ENCODE measurements at places on chromosomes 16 and 17. TPM values are rescaled to one million over a fixed set of nuclear protein-coding genes. Genes with fewer than 3 reads are reported as not detected.

The HSD17B2 gene
- total RNA-seq: 28.0 TPM

DNA sequence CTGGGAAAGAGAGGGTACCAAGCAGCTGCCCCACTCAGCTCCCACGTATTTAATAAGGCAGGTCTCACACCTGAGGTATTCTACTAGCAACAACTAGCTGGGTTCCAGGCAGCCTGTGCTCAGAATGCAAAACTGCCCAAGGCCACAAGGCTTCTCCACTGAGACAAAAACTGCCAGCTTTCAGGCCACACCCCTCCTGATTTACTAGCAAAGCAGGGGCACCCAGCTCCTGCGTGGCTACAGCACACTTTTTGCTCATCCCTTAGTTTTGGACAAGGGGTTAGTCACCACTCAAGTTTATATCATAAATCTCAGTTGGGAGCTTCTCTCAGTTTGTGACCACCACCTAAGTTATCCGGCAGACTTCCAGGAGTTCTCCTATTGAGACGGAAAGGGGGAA is 494.6 kb downstream of the CDH11 start:
- peak; percentile 42 for DNase-seq

GRCh38 chr17:20273741-20274500 is 193.4 kb downstream of the LGALS9B start:
- DNase-seq: no peak

DNA sequence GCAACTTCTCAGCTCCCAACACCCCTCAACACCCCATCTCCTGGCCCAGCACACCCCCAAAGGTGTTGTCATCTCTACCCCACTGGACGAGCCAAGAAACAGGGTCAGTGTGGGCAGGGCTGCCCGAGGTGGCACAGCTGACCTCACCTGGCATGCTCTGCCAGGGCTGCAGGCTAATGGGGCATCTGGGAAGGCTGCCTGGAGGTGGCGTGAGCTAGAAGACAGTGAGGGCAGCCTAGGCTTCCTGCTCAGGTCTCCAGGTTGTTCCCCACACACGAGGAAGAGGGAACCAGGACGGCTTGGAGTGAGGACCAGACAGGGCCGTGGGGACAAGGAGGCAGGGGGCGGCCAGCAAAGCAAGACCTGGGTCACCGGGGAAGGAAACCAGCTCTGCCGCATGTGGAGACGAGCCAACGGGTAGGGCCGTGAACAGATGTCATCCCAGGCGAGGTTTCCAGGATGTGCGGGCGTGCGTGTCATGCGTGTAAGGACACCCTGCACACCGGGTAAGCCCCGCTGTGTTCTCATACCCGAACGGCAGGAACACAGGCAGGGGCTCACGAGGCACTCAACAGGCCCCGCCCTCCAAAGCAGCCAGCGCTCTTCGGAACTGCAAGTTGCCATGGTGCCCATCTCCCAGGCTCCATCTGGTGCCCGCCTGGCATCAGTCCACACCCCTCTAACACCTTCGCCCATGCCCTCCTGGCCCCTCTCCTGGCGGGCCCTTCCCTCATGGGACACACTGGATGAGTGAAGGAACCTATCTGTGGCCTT is 29.6 kb upstream of the PVALEF start:
- no peak for DNase-seq

GRCh38 chr16:20049831-20050230 is 23.9 kb downstream of the GPR139 start:
- no peak for DNase-seq

- no peak for DNase-seq
Measured at GRCh38 chr17:2903193-2903974, 107.1 kb downstream of the RAP1GAP2 start.

Data from M059J (cell line).